T47D (cell line): ENCODE measurements at places on chromosomes 1 and 21.

DNA sequence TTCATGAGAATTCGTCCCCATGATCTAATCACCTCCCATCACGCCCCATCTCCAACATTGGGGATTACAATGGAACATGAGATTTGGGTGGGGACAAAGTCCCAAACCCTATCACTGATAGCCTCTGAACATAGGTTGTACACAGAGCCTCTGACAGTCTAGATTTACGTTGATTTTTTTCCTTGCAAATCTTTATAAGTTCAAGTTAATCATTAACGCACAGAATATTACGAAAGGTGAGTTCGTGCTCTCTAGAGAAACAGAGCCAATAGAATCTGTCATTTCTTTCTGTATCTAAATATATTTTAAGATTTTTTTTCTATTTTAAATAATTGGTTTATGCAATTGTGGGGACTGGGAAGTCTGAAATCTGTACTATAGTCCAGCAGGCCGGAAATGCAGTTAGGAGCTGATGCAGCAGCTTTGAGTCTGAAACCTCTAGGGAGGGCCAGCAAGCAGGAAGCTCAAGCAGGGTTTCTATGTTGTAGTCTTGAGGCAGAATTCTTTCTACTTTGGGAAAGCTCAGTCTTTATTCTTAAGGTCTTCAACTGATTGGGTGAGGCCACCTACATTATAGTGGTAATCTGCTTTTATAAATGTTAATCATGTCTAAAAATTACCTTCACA lies 61.0 kb downstream of the SELENOF start:
- no peak for DNase-seq

- DNase-seq = no peak
These were observed 8.6 kb upstream of the COL6A2 start for GRCh38 chr21:46089285-46089684.

DNA sequence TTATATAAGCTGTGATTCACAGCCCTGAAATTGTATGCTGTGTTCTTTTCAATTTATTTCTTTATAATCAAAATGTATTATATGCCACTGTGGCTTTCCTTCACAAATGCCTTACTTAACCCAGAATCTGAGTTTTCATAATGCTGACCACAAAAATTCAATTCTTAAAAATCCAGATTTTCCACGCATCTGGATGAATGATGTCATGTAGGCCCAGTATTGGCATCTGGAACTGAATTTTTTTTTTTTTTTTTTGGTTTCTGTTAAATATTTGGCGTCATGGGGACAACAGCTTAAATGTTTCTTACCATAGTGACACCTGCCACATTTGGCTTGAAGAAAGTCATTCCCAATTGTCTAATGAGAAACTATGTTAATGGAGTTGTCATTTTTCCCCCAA lies 296.8 kb downstream of the TM2D1 start:
- DNase-seq = no peak

DNA sequence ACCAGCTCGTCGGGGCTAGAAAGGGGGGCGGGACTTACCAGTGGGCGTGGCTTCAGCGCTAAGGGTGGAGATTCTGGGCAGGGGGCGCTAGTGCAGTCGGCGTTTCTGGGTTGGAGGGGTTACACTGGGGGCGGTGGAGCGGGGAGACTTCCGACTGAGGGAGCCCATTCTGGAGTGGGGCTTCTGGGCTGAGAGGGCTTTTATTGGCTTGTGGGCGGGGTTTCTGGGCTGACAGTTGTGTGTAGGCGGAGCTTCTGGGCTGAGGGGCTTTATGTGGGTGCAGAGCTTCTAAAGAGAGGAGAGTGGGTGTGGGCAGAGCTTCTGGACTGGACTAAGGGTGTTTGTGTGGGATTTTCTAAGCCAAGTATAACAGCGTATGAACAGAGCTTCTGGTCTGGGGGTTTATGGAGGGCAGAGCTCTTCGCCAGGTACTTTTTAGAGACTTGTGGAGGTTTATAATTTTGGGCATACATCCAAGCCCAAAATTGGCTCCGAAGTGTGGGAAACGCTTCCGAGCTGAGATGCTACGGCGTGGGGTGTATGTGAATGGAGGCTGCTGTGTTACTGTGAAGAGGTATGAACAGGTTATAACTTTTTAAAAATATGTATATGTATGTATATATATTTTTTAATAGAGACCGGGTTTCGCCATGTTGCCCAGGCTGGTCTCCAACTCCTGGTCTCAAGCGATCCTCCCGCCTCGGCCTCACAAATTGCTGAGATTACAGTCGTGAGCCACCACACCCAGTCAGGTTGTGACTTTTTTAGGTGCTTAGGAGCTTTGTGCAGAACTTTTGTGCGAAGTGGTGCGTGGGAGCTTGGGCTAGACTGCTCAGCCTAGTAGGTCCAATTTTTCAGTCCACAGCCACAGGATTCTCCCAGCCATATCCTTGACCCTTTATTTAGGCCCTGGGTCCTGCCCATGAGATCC lies 825 bp downstream of the TMEM39B start:
- DNase-seq = no peak
